ENCODE measurements at places on chromosomes 4 and X.

GRCh38 chr4:18691431-18692200 lies 670.1 kb upstream of the LCORL start:
- DNase-seq, result no peak

DNA sequence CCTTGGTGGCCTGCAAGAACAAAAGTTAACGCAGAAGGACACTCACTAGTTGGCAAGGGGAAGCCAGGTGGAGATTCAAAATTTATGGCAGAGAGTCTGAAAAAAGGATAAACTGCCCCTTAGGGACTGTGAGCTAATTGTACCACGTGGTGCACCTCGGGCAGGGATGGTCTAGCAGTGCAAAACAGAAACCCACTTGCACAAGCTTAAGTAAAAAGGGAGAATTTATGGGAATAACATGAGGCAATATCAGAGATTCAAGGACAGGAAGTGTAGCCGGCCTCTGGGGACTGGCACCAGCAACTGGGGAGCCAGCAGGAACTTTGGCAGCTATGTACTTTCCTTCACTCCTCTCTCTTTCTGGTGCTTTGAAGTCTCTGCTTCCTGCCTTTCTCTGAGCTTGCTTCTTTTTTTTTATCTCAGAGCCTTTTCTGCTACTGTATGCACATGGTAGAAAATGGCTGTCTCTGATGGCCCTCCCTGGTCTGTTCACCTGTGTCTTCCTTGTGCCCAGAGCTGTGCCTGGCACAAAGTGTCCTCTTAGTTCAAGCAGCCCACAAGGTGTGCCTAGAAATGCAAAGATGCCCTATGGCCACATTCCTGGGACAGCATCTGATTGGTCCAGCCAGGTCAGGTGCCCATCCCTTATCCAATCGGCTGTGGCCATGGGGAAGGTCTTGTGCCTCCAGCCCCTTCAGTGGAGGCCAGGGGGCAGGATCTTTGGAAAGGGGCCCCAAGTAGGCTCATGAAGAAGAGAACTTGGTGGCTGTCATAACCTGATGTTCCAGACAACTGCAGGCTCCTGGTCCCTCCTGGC lies 114.8 kb upstream of the ATP6AP2 start:
- DNase-seq, result peak; percentile 25

GRCh38 chr4:108731006-108731405 lies 31.8 kb downstream of the ETNPPL start:
- DNase-seq, result no peak

DNA sequence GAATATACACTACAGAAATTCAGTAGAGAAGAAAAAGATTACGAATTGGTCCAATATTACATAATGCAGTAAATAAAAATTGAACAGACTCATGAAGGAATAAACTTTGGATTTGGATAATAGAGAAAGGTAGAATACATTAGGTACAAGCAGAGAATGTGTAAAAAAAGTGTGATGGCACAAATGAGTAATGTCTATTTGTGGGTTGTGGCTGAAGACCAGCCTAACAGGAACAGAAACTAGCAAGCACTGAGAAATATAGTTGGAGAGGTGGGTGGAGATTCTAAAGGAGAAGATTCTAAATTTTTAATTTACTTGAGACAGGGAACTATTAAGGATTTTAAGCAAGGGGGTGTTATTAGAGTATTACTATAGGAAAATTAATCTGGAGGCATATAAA lies 15.2 kb upstream of the CLOCK start:
- DNase-seq, result no peak

- DNase-seq, result no peak
Observed at GRCh38 chr4:1609901-1610790, 74.0 kb downstream of the FAM53A start.

- DNase-seq, result peak; percentile 13
Observed at GRCh38 chr4:112284166-112284565, 1.5 kb downstream of the TIFA start.

DNA sequence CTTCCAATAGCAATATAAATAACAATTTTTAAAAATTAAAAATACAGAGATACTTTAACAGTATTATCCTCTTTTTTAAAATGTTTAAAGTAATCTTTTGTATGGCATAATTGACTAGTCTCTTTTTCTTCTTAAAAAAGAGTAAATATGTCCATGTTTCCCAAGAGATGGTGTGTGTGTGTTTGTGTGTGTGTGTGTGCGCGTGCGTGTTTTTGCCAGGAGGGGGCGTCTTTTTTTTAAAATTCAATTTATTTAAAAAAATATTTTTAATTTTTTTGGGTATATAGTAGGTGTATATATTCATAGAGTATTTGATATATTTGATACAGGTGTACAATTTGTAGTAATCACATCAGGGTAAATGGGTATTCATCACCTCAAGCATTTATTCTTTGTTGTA lies 1073.7 kb downstream of the PCDH7 start:
- DNase-seq, result no peak

DNA sequence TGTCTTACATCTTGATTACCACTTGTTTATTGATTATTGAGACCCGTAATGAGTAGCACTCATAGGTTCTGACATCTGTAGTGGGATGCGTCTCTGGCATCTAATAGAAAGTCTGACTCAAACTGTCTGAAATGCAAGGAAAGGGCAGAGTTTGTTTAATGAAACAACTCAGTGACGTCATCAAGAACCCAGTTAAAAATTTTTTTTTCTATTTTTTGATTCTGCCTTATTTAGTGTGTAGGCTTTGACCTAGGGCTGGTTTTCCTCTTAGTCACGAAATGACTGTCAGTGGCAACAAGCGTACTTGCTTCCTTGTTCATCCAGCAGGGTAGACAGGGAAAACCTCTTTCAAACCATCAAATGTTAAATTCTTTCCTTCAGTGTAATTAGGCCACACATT lies 3.1 kb upstream of the CDKL5 start:
- no peak for DNase-seq

DNA sequence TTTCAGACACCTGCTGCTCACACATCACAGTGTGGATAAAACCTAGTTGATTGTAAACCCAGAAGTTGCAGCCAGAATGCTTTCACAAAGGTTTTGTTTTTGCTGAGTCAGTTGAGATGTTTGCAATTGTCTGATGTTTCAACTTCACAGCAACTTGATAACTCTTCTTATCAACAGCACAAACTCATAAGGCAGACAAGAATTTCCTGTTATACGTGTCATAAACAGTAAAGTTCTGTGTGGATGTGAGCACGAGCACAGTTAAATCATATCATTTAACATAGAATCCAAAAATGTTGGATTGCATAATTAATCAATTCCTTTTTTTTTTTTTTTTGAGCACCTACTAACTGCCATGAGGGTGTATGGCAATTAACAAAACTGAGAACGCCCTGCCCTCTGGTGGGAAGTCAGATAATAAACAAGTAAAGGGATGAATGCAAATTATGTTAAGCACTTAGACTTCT lies 512.2 kb downstream of the PDHA2 start:
- no peak for DNase-seq

GRCh38 chr4:73743281-73743680 lies 2.9 kb downstream of the CXCL8 start:
- no peak for DNase-seq

GRCh38 chrX:133370696-133371275 lies 44.5 kb downstream of the GPC4 start:
- no peak for DNase-seq

DNA sequence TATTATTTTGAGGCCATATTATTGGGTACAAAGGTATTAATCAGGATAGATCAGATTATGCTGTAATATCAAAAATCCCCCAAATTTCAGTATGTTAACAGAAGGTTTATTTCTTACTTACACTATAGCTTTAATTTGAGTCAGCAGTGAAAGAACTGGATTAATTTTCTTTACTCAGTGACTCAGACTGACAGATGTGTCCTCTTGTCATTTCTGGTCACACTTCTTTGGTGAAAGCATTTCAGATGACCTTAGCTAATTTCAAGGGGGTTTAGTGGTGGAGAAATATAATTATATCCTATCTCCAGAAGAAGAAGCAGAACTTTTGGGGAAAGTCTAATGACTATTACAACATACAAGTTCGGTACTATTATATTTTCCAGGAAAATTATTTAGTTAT lies 12.4 kb downstream of the DDIT4L start:
- no peak for DNase-seq

GRCh38 chr4:120085705-120086104 lies 19.1 kb upstream of the MAD2L1 start:
- no peak for DNase-seq

DNA sequence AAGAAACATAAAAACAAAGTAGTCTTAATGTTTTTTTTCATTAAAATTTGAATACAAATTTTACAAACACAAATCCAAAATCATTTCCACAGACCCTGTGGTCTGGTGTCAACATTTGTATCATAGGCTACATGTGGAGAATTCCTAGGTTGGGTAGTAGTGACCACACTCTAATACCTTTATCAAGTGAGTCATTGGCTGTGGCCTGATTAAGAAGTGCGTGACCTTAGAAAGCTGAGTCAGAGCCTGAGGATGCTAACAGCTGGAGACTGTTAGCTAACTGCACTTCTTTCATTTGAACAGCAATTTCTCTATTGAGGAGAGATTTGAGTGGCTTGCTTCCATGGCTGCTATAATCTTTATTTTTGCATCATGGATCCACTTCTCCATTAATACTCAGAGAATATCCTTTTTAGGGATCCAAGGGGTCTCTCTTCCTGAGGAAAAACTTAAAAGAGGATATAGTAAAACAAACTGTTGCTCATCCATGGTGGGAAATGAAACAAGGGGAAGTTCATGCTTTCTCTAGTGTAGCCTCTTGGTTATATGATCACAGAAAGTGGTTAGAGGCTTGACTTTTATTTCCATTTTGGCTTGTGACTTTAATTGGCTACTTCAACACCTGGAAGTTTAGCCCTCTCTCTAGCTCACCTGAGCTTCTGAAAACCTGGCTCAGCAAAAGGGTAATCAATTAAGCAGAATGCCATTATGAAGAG lies 335.8 kb downstream of the PABPC4L start:
- peak; percentile 2 for DNase-seq

- DNase-seq, result no peak
Observed at GRCh38 chrX:88672261-88672660, 74.8 kb upstream of the CPXCR1 start.

- DNase-seq, result no peak
Observed at GRCh38 chr4:45102716-45103115, 376.4 kb upstream of the GNPDA2 start.

DNA sequence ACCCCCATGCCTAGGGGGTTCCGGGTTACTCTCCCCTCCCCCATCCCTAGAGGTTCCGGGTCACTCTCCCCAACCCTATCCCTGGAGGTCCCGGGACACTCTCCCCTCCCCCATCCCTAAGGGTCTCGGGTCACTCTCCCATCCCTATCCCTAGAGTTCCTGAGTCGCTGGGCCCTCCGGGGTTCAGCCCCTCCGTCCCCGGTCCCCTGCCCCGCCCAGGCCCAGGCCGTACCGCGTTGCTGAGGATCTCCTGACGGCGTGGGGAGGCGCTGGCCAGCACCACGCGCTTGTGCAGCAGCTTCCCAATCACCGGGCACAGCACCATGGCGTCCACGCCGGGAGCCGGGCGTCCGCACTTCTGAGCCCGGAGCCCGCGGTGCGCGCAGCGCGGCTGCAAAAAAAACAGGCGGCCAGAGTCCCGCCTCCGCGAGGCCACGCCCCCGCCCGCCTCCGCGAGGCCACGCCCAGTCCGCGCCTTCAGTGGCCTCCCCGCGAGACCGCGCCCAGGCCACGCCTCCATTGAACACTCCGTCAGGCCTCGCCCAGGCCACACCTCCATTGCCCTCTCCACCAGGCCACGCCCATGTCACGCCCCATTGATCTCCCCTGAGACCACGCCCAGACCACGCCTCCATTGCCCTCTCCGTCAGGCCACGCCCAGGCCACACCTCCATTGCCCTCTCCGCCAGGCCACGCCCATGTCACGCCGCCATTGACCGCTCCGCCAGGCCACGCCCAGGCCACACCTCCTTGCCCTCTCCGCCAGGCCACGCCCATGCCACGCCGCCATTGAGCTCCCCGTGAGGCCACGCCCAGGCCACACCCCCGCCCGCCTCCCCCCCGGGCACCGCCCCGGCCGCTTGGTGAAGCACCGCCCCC lies at the start of gene ASMTL:
Gene ASMTL (minus strand): TSS at position 394 of the 879 bp plus-strand sequence. CDS start 69 bp downstream, at position 325.
- DNase-seq, result peak; percentile 95

DNA sequence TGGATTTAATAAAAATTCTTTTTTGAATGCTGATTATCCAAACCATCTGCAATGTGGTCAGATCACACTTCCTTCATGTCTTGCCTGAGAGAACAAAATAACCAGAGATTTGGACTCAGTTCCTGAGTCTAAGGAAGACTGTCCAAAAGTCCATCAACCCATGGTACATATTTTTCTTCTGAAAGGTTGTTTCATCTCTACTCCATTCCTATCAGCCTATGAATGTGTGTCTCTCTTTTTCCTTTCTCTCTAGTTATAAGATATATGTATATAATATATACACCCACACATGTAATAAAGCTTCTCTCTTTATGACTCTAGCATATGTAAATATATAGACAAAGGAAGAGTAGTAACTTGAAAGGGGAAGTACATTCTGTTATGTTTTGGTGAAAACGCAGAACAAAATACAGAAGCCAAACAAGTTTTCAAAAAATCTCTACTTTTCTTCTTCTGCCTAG lies 226.9 kb downstream of the ARHGAP24 start:
- DNase-seq, result no peak

- DNase-seq, result no peak
Observed at GRCh38 chr4:184444953-184445309, 29.4 kb downstream of the IRF2 start.

- no peak for DNase-seq
Observed at GRCh38 chrX:46791927-46792809, 33.2 kb upstream of the SLC9A7 start.

DNA sequence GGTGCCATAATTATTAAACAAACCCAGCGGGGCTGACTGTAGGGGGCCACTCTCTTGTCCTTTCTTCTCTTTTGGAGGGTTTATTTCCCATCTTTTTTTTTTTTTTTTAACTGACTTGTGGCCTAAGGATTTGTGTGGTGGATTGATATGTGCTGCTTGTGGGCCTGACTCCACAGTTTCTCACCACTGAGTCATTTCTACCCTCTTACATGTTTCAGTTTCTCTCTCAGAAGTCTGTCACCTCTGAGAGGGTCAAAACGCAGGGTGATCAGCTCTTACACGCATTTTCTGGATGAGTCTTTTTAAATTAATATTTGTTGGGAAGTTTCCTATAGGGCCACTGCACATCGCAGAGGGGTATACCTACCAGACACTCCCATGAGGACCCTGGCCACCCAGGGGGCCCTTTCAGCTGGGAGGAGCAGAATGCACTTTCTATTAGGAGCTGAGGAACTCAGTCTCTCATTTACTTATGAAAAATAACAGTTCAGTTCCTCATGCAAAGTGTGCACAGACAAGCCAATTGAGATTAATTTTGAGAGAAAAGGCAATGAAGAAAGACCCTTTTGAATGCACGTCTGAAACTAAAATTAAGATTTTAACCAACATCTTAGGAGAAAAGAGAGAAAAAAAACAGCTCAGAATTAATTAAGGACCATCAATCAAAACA lies 407.9 kb downstream of the TECRL start:
- no peak for DNase-seq

GRCh38 chr4:112515198-112516065 lies 548 bp downstream of the NEUROG2 start:
- DNase-seq, result peak; percentile 32

GRCh38 chr4:110848787-110849186 lies 225.9 kb upstream of the PITX2 start:
- DNase-seq, result no peak

All from K562 (cell line).